GM12891 (cell line): ENCODE measurements at places on chromosomes 11 and 22.

- peak; percentile 39 for DNase-seq
These were observed 21.3 kb upstream of the NELL1 start for GRCh38 chr11:20647976-20648565.

DNA sequence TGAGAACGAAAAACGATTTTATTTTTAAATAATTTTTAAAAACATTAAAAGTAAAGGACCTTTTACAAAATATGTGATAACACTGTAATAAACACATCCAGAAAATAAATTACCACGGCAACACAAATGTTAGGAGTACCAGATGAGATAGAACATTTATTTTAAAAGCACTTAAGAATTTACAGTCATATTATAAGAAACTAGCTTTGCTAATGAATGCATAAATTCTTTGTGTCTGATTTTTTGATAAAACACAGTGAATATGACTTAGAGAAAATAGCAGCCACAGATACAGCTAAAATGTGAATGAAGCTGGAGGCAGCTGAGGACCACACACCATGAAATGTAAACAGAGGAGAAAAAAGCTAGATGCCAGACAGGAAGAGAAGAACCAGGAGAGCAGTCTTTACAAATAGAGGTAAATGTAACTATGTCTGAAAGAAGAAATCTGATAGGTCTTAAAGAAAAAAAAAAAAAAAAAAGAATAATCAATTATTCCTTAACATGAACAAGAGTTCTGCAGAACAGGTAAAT is 14.6 kb downstream of the CCDC34 start:
- DNase-seq = no peak

- DNase-seq = no peak
These were observed 37.8 kb downstream of the RASSF10 start for GRCh38 chr11:13046637-13047570.

- no peak for DNase-seq
These were observed 1.6 kb downstream of the OR10A2 start for GRCh38 chr11:6864438-6864837.

DNA sequence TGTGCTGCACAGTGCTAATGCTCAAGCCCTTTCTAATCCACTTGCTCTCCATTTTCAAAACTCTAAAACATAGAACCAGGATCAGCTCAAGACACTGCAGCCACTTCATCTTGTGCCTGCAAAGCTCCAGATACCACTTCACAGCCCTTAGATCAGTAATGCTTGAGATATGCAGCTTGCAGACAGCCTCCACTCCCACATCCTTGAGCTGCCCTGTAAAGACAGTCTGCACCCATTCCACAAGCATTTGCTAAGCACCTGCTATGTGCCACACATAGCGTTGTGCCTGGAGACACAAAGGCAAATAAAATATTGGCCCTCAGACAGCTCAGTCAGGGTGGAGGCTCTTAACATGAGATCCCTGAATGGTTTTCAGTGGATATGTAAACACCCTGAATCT is 192.5 kb upstream of the SNX19 start:
- DNase-seq = no peak

DNA sequence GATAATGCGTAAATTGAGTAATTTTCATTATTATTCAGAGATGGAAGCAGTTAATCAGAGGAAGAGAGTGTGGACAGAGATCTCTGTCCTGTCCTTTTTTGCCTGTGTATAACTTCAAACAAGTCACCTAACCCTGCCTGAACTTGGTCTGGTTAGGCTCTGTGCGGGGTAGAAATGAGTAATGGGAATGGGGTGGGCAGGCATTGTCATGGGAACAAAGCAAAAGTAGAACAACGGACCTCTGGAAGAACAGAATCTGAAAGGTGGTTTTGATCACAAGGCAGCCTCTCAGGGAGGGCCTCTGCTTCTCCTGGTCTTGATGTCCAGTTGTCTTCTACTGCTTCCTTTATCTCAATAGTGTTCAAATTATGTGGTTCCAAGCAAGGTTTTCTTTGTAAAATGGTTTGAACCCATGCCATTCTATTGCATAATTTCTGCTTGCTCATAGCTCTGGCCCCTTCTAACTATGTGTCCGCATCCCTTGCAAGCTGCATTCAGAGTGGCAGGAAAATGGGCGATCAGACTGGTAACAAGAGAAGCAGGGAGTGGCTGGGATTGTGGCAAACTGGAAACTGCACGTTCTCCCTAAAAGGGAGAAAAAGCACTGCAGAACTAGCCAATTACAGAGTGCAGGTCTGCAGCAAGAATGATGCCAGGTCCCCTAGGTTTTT is 76.1 kb downstream of the PRR5L start:
- DNase-seq = no peak

GRCh38 chr11:15621565-15621964 is 506.8 kb downstream of the INSC start:
- DNase-seq = no peak

DNA sequence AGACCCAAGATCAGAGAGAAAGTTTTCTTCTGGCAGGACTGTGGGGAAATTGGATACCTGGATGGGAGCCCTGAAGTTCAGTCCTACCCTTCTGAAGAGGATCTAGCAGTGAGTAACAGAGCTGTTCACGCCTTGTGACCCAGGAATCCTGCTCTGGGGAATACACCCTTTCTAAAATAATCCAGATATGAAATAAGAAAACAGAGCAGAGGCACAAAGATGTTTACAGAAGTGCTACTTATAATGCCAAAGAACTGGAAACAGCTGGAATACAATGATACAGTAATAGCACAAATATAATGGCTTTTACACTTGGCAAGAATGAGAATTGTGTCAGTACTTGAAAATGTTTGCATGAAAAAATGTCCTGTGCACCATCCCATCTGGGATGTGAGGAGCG is 304.0 kb upstream of the NARS2 start:
- no peak for DNase-seq

DNA sequence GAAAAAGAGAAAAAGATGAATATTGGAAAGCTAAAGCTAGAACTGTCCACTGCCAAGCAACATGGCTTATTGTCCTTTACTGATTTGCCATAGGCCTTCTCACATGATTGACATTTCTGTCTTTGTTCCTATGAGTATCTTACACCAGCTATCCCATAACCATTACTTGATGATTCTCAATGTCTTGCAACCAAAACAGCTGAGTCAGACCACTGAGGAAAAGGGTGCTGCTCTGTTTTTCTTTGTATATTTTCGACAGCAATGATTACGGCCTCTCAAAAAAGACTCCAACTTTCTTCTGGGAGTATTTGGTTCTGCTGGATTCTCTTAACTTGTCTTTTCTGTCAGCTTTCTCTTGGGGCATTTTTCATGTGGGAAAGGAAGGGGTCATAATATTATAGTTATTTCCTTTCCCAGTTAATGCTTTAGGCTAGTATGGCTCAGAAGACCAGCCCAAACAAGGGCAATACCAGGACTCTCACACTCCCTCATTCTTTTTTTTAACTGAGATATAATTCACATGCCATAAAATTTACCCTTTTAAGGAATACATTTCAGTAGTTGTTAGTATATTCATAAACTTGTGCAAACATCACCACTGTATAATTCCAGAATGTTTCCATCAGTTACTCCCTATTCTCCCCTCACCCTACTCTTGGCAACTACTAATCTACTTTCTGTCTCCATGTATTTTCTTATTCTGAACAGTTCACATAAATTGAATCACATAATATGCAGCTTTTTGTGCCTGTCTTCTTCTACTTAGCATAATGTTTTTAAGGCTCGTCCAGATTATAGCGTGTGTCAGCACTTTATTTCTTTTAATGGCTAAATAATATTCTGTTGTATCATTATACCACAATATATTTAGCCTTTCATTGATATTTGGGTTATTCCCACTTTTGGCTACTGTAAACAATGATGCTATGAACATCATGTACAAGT is 31.1 kb upstream of the FAR1 start:
- DNase-seq = no peak

GRCh38 chr22:29887358-29887757 is 4.4 kb downstream of the MTMR3 start:
- DNase-seq = no peak

DNA sequence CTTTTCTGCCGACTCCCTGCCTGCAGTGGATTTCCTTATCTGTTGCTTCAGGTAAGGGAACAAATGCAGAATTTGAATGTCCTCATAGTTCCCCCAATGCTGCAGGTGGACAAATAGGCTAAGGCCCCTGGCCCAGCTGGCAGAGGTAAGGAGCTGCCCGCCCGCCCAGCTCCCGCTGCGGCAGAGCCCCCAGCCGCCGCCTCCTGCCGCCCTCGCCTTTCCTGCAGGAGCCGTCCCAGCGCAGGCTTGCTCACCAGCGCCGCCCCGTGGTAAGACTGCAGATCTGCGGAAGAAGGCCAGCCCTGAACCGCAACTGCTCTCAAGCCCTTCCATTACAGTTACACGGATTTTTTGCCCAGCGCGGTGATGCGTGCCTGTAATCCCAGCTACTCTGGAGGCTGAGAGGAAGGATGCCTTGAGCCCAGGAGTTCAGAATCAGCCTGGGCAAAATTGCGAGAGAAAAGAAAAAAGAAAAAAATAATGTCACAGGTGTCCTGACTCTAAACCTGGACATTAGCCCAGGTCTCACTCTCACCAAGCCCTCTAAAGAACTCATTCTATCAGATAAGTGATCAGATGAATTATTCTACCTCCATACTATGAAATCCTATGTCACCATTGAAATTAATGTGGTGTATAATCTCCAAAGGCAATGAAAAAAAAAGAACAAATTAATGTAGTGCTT is 51.2 kb upstream of the EMID1 start:
- DNase-seq = peak; percentile 71

- DNase-seq = no peak
These were observed 555.0 kb downstream of the BRD1 start for GRCh38 chr22:49272546-49273125.

GRCh38 chr22:19798891-19799293 is 38.3 kb downstream of the TBX1 start:
- no peak for DNase-seq

DNA sequence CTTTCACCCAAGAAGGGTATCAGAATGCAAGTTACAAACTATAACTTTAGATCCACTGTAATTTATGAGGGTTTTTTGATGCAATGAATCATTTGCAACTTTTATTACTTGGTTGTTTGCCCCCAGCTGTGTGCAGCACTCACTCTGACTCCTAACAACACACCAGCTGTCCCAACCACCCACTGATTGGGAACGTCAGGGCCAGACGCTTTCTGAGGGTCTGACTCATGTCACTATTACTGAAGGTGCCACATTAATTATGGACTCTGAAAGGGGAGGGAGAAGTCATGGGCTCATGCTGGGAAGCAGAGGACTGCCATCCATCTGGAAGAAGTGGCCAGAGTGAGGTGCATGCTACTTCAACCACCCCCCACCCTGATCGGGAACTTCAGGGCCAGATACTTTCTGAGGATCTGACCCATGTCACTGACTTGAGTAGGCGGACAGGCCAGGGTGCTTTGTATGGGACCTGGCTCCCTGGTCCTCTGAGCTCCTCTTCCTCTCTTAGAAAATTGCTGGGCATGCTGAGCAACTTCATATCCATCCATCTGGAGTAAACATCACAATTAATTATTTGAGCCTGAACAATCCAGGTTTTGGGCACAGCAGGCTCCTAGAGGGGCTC is 44.9 kb upstream of the DRD2 start:
- no peak for DNase-seq

- no peak for DNase-seq
These were observed 87.7 kb upstream of the SLC25A18 start for GRCh38 chr22:17475318-17476230.

GRCh38 chr11:30310623-30311022 is 12.3 kb upstream of the ARL14EP start:
- DNase-seq = no peak

DNA sequence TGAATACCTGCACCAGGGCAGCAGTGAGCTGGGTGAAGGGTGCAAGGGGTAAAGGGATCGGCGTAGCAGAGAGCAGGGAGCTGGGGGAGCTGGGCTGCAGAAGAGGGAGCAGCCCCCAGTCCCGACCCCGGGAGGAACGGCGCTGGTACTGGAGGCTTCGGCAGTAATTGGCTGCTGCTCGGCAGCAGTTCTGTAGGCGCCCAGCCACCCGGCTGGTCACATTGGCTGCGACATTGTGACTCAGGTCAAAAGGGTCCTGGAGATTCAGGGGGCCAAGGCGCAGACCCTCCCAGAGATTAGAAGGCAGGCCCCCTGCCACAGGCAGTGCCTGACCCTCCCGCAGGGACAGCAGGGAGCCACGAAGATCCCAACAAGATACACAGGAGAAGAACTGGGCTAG is 2.1 kb upstream of the EEF1G start:
- DNase-seq = no peak

- no peak for DNase-seq
These were observed 38.0 kb downstream of the TMEM45B start for GRCh38 chr11:129853518-129854231.

- no peak for DNase-seq
These were observed 168.9 kb downstream of the MN1 start for GRCh38 chr22:27632451-27633295.

DNA sequence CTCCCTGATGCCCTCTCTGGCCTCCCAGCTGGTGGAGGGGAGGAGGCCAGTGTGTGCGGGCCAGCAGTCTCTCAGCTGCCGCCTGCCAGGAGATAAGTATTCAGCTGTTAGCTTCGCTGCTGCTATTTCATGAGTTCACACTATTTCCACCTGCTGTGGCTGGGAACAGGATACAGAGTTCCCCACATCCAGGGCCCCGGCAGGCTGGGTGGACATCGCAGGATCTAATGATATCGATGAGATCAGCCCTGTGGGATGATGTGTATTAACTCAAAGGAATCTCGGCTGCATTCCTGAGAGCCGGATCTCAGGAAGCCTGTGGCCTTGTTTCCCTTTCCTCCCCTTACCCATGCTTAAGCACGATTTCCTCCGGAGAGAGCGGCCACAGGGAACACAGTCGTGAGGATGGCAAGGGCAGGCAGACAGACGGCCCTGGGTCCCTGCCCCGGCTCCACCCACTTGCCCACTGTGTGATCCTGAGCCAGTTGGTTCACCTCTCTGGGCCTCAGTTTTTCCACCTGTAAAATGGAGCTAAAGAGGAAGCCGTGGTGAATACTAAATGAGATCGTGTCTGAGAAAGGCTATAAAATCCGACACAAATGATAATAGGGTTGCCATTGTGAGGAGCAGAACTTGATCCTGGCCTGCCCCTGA is 6.5 kb upstream of the PVALB start:
- no peak for DNase-seq

DNA sequence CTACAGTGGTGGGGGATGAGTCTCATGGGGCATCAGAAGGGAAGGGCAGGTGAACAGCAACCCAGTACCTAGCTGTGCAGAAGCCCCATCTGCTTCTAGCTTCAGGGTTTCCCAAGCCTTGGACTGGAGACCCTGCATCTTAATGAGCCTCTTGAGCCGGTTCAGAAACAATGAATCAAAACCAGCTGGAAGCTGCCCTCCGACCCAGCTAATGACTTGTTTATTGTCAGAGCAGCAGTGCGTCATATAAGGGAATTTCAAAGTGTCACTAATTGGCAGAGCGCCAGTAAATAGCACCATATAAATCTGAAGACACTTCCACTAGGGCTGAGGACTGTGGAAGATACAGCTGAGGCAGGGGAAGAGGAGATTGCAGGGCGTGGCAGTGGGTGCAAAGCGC is 57.5 kb downstream of the RPUSD4 start:
- no peak for DNase-seq

DNA sequence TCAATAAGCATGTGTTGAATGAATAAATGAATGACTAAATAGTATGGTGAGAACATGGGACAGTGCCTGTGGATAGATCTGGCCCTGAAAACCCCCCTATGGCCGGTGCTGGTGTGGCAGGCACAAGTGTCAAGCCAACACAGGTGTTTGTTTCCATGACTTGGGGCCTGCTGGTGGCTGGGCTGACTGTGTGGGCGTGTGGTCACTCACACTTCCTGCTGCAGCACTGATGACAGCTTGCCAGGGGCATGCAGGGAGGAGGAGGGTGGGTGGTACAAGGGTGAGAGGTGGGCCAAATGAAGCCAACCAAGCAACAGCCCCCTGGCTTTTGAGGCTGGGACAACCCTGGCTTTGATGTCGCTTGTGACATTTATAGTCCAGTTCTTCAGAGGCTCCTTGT is 30.3 kb upstream of the ABCC8 start:
- peak; percentile 37 for DNase-seq
